Sciatic nerve (tissue), 2 donors: ENCODE measurements at places on chromosomes 2 and 18. TPM values are rescaled to one million over a fixed set of nuclear protein-coding genes. Genes with fewer than 3 reads are reported as not detected.

DNA sequence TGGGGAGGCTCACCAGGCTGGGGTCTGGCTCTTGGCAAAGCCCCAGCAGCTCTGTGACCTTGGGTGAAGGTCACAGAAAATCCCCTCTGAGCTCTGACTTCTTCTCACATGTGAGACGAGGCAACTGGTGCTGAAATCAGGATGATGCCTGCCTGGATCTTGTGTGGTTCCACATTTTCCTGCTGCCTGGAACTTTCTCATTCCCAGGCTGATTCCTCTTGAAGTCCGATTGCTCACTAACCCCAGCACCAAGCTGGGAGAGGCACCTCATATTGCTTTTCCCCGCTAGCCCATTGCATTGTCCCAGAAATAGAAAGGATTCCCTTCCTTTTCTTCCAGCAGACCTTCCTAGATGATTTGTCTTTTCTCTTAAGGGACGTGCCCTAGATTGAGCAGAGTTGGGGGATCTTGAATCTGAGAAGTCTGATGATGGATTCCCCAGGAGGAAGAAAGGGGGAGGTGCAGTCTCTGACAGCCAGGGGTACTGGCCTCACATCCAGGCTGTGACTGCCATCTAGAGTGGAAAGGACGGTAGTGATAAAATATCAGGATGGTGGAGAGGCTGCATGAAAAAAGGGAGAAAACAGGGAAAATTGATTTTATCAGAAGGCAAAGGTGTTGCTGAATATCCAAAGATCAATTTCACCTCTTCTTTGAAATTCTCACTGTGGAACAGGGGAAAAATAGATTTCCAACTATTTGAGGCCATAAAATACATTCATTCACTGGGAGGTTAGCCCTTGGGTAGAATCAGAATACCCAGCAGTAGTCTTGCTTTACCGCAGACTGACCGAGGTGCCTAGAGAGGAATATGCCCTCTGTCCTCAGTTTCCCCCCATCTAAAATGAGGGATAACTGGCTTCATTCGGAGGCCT, 96.3 kb downstream of the FAM210A start:
- no peak for DNase-seq

- DNase-seq: no peak
Measured at GRCh38 chr2:61634512-61634911, 96.4 kb upstream of the XPO1 start.

- DNase-seq: no peak
Measured at GRCh38 chr18:28411806-28412205, 234.9 kb upstream of the CDH2 start.

The DNAH7 gene
- total RNA-seq: 2.5 TPM

GRCh38 chr2:284896-285492, 2.9 kb downstream of the ALKAL2 start:
- DNase-seq: no peak

DNA sequence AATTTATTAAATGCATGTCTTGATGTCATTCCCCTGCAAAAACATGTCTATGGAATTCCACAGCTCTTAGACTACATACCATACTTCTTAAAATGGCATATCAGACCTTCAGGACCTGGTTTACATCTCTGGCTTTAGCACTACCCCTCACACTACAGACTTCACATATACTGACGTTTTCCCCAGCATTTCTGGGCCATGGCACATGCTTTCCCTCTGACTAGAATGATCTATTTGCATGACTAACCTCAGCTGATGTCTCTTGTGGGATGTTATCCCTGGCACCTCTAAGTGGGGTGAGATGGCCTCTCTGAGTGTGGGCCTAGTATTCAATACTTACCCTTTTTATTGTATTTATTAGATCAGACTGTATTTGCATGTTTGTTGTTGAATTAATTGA, 381.6 kb downstream of the ERBB4 start:
- no peak for DNase-seq
